ACHN (cell line): ENCODE measurements at places on chromosomes 2 and 18.

DNA sequence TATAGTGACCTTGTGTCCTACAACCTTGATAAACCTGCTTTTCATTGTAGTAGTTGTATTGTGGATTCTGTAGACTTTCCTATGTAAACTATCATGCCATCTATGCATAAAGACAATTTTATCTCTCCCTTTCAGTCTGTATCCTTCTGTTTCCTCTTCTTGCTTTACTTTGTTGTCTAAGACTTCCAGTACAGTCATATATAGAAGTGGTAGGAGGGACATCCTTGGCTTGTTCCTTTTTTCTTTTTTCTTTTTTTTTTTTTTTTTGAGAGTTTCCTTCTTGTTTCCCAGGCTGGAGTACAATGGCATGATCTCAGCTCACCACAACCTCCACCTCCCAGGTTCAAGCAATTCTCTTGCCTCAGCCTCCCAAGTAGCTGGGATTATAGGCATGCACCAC, 39.7 kb downstream of the UBE2F start:
- no peak for DNase-seq

GRCh38 chr2:44906972-44907371, 34.5 kb upstream of the SIX3 start:
- DNase-seq = no peak

DNA sequence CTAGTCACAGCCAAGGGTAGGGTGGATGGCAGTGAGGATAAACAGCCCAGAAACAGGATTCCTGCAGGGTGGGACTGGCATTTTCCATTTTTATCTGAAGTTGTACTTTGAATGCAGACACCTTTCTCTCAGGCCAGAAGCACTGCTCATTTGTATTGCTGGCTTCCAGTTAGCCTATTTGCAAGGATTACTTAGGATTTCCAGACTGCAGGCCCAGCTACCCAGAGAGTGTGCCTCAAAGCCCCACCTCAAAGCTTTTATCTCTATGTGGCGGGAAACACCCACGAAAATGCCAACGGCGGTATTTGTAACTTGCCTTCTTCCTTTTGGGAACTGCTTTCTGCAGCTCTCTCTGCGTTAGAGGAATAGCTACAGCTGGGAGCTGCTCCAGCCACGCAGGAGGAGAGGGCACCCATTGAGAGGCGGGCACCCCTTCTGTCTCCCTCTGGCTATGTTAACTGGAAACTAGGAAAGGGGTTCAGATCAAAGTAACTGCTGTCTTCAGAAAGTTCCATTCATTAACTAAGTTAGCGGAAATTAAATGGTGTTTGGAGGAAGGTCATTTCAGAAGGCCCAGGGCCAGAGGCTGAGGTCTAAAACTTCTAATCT, 144.9 kb downstream of the TGIF1 start:
- DNase-seq = no peak

DNA sequence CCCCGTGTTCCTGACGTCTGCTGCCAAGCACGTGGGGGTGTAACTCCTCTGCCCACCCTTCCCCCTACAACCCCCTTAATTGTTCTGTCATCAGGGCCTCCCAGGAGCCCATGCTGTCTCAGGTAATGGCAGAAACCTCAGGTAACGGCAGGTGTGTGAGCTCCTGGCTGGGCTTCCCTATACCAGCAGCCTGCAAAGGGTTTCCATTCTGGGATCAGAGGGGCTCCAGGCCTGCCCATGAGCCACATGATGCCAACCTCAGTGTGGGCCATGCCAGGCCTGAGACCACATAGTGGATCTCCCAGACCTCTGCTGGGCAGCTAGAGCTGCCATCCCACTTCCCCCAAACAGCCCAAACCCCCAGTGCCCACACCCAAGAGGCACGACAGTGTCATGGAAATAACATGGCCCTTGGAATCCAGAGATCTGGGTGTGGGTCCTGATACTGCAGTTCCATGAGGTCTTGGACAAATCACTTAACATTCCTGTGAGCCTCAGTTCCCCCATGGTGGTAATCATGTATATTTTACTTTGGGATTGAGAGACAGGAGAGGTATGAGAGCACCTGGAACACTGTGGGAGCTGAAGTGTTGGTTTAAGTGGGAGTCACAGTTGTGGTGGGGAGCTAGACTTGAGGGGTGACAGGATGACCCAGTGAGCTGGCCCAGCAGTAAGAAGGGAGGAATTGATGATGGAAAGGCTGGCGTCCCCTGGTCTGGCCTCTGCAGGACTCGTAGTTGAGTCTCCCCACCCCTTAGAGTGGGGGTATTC, 59.6 kb downstream of the ATOH8 start:
- DNase-seq = no peak

DNA sequence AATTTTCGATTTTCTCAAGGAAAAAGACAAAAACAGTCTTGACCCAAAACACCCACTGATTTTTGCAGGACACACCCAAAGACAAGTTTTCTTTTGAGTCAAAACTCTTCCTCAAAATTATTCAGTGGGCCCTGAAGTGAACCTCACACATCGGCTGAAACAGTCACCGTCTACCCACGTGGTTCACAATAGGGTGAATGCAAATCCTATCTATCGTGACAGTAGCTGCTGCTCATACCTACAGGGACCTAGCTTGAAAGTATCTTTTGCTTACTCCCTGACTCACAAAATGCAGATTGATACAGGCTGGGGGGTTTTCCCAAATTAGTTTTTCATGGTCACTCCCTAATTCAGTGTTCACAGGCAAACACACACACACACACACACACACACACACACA, 10.7 kb upstream of the CD226 start:
- no peak for DNase-seq

DNA sequence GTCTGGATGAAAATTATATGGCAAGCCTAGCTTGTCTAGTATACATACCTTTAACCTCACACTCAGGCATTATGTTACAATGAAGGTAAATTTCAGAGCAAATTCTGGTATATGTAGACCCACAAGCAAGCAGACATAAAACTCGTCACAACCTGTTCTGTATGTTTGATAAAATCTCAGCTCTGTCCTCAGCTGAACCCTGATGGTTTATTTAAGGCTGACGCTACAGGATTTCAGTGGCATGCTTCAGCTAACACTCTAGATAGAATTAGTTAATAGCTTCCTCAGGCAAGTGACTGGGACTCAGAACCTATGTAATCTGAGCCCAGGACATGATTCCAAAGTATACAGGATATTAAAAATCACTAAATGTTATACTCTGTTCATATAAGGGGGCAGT, 68.2 kb upstream of the MC2R start:
- no peak for DNase-seq

DNA sequence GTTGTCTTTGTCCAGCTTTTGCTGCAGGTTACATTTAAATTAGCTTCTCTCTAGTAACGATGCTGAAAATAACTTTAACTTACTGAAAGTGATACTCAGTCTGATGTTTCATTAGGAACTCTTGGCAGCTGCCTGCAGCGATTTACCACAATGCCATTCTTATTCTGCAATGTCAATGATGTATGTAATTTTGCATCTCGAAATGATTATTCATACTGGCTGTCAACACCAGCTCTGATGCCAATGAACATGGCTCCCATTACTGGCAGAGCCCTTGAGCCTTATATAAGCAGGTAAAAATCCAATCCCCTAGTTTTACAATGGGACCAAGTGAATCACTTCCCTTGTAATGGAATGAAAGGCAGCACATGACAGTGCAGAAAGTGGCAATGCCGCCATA, 16.3 kb upstream of the MFF start:
- no peak for DNase-seq

GRCh38 chr2:80153151-80153550, 151.4 kb downstream of the LRRTM1 start:
- no peak for DNase-seq

GRCh38 chr2:27878825-27879224, 11.4 kb downstream of the RBKS start:
- DNase-seq = no peak

DNA sequence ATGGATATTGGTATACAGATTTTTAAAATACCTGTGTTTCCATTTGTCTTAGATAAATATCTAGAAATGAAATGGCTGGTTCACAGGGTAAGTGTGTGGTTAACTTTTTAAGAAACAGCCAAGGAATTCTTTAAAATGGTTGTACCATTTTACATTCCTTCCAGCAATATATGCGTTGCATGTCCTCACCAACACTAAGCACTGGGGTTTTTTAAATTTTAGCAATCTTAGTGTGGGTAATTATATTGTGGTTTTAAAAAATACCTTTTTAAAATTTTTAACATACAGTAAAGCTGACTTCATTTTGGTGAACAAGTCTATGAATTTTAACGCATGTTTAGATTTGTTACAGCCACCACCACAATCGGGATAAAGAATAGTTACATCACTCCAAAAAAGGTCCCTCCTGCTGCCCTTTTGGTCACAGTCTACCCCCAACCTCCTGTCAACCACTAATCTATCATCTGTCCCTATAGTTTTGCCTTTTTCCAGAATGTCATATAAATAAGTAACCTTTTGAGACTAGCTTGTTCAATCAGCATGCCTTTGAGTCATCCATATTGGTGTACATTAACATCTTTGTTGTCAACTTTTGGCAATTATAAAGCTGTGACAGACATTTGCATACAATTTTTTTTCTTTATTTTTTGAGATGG, 128.1 kb upstream of the MSTN start:
- no peak for DNase-seq

- DNase-seq = peak; percentile 19
Observed at GRCh38 chr2:37802899-37803379, 122.1 kb upstream of the RMDN2 start.

DNA sequence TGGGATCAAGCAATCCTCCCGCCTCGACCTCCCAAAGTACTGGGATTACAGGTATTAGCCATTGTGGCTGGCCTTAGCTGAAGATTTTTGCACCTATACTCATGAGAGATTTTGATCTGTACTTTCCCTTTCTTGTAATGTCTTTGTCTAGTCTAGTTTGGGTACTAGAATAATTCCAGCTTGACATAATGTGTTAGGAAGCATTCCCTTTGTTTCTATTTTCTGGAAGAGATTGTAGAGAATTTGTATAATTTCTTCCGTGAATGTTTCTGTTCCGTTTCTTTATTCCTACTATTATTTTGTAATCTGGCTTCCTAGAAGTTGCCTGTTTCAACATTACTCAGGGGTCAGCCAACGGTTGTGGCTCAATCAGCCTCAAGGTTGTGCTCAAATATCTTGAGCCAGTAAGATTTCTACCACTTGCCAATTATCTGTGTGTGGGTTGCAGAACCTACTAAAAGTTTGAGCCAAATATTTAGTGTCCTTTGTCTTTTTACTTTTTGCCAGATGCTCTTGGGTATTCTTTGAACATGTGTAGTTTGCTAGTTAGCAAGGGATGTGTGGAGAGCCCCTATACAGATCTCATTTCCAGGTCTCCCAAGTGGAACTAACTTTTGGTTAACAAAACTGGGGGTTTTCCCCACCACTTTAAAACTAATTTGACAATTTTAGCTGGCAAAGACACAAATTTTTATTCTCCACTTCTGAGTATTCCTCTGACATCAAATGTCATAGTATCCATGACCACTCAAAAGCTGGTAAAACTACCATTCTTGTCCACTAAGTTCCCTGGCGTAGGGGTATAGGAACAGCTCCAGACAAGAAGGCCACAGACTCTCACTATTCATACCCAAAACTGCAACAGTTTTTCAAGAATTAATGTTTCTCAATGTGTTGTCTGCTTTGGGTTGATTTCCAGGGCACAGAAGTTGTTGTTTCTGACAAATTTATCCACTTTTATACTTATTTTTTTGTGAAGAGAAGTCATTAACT, 42.8 kb upstream of the BAZ2B start:
- DNase-seq = no peak

- no peak for DNase-seq
Observed at GRCh38 chr2:212089873-212090272, 448.7 kb downstream of the ERBB4 start.

- no peak for DNase-seq
Observed at GRCh38 chr2:85110991-85111560, 22.1 kb upstream of the TCF7L1 start.

- DNase-seq = no peak
Observed at GRCh38 chr2:231146665-231147064, 21.8 kb upstream of the HTR2B start.

GRCh38 chr2:135557530-135557929, 26.2 kb downstream of the R3HDM1 start:
- no peak for DNase-seq

DNA sequence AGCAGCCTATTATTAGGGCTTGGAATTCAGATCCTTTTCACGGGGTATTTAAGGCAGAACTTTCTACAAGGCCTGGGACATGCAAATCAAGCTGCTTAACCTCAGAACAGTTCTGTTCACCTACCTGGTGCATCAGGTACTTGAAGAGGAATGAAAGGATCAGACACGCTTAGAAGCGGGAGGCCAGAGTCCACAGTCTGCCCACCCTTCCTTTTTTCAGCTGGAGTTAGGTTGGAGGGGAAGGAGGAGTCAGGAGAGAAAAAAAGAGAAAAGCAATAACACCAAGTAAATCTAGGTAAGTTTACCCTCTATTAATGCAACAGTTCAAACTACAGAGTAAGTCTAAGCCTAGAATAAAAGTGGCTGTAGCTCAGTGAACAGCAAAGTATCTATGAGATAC, 58.6 kb upstream of the NFU1 start:
- DNase-seq = no peak

DNA sequence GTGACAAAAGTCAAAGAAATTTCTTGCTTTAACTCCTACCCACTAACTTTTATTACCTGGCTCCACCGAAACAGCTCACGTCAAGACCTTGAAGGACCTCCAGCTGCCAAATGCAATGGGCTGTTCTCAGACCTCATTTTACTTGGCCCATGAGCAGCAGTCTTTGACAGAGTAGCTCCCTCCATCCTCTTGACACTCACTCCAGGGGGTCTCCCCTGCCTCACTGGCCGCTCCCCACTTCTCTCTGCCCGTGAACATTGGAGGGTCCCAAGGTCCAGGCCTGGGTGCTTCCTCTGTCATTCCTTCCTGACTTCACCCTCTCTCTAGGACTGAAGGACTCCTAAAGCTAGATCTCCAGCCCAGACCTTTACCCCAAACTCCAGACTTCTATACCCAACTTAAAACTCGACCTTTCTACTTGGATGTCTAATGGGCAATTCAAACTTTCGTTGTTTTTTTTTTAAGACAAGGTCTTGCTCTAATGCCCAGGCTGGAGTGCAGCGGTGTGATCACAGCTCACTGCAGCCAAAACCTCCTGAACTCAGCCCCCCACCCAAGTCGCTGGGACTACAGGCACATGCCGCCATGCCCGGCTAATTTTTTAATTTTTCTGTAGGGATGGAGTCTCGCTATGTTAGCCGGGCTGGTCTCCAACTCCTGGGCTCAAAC, 92.9 kb upstream of the ST3GAL5 start:
- DNase-seq = no peak

DNA sequence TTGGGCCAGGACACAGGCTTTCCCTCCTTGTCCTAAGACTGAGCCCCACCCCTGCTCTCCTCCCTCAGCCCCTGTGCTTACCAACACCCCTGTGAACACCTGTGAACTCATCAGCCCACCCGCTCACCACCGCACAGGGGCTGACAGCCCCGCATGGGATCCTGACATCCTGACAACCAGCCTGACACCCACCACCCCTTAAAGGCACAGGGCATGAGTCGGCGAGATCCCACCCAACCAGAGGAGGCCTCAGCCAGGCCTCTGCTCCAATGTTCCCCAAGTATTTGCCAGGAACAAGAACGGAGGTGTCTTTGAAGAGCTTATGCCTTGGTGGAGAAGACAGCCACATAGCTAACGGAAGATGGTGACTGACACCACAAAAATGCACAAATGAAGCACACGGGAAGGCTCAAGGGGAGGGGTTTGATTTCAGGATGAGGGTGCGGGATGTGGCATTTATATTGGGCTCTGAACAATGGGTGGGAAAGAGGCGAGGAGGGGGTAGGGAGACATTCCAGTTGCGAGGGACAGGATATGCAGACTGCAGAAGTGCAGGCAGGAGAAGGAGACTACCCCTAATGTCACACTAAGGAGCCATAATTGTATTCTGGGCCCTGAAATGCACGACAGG, 11.0 kb downstream of the RAB11FIP5 start:
- DNase-seq = no peak
